Omental fat pad (tissue), 4 donors: ENCODE measurements at places on chromosomes 3 and 15. TPM values are rescaled to one million over a fixed set of nuclear protein-coding genes. Genes with fewer than 3 reads are reported as not detected.

SOX14 gene
- not detected for total RNA-seq

PLSCR5 gene
- not detected for total RNA-seq

NR1I2 gene
- total RNA-seq = not detected

MITF gene
- 27.7 TPM for total RNA-seq

TAGLN3 gene
- total RNA-seq = not detected

- DNase-seq = no peak
Observed at GRCh38 chr3:178406206-178406605, 130.0 kb upstream of the KCNMB2 start.

DNA sequence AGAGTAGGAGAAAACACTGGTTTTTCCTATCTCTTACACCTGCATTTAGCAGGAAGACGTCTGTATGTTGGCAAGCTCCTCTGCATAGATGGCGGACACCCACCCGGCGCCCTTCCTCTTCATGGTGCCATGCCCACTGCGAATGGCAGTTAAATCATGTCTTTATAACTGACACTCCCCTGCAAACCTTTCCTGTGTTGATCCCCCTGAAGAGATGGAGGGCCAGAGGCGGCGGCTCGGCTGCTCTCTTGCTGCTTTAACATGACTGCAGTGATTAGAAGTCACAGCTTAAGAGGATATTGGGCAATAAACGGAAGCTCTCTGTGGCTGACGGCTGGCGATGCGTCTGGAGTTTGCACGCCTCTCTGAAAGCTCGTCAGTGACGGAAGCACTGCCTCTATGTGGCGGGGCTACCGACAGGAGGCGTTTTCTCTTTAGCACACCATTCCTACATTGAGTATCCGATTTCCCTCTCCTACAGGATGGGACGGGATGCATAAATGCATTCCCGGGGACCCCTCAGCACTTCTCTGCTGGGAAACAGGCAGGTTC is 25.5 kb upstream of the SNRPA1 start:
- DNase-seq = no peak

DNA sequence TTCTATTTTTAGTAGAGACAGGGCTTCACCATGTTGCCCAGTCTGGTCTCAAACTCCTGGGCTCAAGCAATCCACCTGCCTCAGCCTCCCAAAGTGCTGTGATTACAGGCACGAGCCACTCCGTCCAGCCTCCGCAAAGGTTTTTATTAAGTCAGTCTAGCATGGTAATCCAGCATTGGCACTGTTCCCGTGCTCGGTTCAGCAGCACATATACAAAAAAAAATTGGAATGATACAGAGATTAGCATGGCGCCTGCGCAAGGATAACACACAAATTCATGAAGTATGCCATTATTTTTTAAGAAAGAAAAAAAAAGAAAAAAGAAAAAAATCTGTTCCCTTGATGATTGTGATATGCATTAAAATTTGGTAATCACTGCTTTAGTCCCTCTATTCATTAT is 8.5 kb downstream of the CKMT1A start:
- DNase-seq = no peak

- peak; percentile 67 for DNase-seq
Observed at GRCh38 chr3:127544192-127544802, 46.2 kb downstream of the TPRA1 start.

GRCh38 chr3:127488141-127488672 is 102.3 kb downstream of the TPRA1 start:
- DNase-seq = no peak

DNA sequence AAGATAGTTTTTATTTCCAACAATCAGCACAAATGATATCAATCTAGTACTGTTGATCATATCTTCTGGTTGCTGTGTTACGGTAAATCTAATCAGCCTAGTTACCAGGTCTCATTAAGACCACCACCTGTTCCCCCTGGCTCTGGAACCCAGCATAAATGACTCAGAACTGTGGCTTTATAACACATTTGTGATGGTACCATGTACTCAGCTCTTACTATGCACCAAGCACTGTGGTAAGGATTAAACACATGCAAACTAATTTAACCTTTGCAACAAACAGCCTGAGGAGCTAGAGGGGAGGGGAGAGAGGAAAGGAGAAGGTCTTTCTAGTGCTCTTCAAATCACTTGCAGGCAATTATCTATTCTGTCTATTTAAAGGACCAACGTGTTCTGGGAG is 173.9 kb upstream of the LMCD1 start:
- no peak for DNase-seq

DNA sequence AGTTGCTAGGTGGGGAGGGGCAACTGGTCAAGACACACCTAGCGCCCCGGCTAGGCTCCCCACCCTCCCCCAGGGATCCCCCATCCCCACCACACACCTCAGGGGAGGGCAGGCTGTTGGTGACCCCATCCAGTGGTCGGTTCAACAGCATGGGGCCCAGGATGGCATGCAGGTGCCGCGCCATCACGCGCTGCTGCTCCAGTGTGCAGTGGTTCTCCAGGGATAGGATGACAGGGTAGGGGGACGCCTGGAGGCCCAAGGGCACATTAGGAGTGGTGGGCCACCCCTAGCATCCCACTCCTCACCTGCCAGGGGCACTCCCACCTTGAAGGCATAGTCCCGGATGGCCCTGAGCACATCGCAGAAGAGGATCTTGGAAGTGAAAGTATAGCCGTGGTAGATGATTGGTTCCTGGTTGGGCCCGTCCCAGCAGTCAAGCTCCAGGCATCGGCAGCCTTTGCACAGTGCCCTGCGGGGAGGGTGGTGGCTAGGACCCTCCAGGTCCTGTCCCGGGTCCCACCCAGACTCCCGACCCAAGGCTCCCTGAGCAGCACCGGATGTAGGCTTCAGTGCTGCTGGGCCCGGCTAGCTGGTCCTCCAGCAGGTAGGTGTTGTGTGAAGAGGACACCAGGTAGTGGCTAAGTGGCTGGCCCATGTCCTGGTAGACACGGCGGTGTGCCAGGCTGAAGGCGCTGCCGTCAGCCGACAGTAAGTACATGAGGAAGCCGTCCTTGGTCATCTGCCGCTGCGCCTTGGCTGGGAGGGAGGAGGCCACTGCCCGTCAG is 19.4 kb downstream of the VILL start:
- no peak for DNase-seq

DNA sequence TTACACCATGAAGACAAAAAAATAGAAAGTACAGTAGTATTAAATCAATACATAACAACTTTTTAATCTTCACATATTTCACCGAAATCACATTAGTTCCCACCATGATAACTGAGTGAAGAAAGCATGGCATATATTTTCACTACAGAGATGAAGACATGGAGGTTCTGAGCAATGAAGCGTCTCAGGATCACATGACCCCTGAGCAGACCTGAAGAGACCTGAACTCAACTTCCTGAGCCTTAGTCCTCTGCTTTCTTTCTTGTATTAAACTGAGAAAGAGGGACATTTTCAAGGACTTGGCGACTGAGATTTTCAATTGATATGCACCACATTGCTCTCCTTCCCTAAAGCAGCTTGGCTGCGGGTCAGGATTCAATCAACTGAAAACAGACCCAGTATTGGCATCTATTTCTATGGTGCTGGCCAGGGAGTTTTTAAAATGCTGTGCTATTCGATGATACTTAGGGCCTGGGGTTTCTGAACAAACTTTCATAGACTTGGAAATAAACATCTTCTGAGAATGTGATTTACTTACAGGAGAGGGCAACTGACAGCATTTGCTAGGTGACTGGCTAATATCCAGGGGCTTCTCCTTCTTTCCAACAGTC is 165.1 kb downstream of the LSAMP start:
- DNase-seq = no peak

DNA sequence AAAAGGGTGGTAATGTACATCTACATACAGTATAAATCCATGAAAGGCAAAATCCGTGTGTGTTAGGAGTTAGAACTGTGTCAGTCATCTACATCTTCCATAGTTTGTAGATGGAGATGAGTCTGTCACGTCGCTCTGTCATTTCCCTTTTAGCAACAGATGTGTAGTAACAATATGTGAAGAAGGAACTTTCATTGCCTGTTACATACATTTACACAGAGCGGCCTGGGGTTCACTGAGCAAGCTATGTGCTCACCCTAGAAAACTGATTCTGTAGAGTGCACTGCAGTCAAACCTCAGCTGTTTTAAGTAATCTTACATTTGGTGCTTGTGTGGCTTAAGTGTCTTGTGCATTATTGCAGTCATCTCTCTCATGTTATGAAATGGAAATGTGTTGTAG is 41.6 kb upstream of the AP3B2 start:
- DNase-seq = no peak

- DNase-seq = no peak
Observed at GRCh38 chr3:194976049-194976451, 290.4 kb downstream of the FAM43A start.

DNA sequence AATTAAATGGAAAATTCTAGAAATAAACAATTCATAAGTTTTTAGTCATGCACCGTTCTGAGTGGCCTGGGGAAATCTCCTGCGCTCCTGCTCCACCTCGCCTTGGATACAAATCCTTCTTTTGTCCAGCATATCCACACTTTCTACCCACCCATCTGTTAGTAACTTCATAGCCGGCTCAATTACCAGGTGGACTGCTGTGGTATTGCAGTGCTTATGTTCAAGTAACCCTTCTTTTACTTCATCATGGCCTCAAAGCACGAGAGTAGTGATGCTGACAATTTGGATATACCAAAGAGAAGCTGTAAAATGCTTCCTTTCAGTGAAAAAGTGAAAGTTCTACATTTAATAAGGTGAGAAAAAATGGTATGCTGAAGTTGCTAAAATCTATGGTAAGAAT is 142.3 kb upstream of the CHL1 start:
- no peak for DNase-seq
